ENCODE measurements at places on chromosomes 5 and 9.

GRCh38 chr9:33155393-33155792, 11.7 kb downstream of the B4GALT1 start:
- DNase-seq: no peak

GRCh38 chr5:103505581-103506305, 56.8 kb downstream of the NUDT12 start:
- DNase-seq: no peak

GRCh38 chr5:59356813-59357380, 536.6 kb downstream of the PDE4D start:
- no peak for DNase-seq

GRCh38 chr9:136578915-136579649, 33.2 kb upstream of the NOTCH1 start:
- DNase-seq: peak; percentile 71

DNA sequence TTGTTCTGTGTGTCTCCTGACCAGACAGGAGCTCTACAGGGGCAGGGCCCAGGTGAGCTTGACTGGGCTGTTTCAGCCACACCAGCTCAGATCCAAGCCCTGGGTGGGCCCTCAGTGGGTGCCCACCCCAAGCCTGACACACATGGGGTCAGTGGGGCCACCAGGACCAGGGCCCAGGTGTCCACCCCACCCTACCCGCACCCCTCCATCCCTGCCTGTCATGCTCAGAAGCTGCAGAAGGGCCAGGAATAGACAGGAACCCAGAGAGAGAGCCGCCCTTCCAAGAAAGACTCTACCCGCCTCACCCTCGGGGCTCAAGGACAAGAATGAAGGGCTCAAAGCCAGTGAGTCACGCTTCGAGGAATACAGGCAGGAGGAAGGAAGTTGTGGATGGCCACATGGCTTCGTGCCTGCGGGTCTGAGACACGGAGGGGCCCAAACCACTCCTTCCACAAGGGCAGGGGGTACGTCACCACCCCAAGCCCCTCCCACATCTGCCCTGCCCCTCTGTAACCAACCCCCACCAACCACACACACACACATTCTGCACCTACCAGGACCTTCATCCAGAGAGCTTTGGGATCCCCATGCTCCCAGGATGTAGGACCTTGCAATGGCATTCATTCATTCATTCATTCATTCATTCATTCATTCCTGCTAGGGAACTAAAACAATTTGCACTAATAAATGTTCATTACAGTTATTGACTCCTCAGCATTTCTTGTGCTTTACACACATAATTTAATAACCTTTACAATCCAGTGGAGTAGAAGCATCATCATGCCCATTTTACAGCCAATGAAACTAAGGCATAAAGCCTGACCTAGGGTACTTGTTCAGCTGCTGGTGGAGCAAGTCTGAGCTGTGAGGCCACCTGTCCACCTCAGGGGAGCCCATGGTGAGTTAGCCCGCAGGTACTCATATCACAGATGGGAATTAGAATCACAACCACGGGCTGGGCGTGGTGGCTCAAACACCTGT, 55.9 kb upstream of the STXBP1 start:
- DNase-seq: no peak

DNA sequence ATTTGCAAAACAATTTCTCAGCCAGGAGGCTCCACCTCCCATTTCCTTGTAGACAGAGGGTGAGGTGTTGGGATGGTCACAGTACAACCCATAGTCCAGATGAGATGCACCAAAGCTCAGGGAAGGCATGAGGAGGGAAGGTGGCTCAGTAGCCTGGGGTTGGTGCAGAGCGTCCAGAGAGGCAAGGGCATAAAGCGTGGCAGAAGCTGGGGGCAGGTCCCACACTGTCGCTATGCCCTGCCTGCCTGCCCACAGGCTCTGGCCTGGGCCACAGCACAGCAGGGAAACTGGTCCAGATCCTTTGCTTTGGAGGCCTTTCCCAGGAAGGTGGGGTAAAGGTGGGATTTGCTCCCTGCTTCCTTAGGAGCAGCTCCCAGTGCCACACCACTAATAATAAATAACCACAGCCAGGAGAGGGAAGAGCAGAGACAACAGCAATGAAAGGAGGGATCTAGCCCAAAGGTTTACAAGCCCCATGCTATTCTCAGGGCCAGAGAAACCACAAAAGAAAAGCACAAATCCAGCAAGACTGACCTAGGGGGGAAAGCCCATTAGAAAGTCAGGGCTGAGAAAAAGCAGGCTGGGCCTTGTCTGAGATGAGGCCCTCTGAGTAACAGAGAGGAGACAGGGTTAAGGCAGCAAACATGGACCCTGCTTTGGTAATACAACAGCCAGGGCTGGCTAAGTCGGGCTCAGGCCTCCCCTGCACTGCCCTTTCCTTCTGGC, 27.2 kb downstream of the PCDHGC5 start:
- no peak for DNase-seq

GRCh38 chr9:129811967-129812363, 9.0 kb downstream of the TOR1B start:
- peak; percentile 76 for DNase-seq

- no peak for DNase-seq
Measured at GRCh38 chr5:124847907-124848306, 101.5 kb upstream of the ZNF608 start.

DNA sequence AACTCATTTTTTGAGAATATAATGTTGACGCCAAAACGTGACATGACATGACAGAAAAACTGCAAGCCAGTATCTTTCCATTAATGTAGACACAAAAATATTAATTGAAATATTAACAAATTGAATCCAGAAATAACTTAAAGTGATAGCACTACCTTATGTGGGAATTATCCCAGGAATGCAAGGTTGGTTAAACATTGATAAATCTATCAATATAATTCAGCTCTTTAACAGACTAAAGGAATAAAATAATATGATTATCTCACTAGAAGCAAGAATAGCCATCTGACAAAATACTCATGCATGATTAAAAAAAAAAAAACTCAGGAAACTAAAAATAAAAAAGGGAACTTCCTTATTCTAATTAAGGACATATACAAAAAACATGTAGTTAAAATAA, 6.8 kb downstream of the ZNF510 start:
- no peak for DNase-seq

DNA sequence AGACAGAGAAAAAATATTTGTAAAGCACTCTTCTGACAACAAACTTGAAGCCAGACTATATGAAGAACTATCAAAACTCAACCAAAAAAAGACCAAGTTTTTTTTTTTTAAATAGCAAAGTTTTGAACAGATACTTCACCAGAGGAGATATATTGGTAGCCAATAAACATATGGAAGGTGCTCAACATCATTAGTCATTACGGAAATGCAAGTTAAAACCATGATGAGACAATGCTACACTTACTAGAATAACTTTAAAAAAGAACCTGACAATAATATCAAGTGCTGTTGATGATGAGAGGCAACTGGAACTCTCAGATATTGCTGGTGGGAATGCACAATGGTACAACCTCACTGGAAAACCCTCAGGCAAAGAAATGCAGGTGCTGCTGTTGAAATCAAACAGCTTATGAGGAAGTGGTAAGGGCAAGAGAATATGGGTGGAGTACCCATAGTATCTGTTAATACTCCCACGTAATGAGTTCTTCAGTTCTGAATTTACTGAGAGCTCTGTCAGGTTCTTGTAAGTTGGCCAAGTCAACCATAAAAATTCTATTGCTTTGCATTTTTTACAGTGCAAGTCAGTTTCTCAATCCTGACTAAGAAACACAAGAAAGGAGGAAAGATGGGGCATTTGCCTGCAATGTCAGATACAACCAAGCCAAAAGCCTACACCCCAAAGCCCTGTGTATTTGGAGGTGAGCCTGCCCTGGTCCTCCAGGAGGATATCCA, 87.3 kb upstream of the GNAQ start:
- DNase-seq: no peak

- no peak for DNase-seq
Measured at GRCh38 chr9:129225815-129226214, 47.8 kb upstream of the IER5L start.

DNA sequence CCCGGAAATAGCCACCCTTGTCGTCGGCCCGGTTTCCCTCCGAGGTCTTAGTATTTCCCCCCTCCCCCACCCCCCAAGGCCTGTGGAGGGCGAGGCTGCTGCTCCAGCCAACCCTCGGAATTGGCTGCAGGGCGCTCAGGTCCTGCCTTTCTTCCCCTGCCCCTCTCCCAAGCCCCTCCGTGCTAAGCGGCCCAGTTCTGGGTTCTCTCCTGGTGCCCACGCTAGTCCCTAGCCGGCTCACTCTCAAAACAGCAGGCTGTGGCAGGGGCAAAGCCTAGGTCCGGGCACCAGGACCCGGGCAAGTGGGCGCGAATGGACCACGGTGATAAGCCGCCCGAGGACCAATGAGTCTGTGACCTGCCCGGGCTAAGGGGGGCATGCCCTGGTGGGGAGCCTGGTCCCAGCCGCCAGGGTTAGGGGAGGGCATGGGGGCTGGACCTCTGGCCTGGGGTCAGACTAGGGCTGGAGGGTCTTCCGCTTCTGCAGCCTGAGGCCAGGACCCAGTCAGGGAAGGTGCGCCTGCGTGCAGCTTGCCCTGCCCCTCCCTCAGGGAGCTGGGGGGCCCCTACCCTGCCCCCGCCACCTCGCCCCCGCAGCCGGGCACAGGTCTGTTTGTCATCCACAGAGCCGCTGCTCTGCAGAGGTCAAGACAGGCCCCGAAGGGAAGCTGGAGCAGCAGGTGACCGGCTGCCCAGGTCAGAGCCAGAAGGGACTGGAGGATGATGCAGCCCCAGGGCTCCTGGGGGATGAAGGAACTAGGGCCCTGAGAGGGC, 5.0 kb upstream of the IRX4 start:
- no peak for DNase-seq

DNA sequence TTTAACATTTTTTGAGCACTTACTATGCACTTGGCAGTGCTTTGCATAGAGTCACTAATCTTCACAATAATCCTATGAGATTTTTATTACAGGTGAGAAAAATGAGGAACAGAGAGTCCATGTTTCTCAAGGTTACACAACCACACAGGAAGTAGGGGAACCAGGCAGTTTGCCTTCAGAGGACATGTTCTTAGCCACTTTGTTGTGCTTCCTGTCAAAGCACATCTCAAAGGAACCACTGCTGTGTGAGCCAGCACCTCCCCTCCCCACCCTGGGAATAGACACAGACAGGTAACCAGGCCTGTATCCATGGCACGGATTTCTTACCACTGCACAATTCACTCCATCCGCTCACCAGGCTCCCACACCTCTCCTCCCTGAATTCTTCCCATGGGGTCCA, 6.3 kb upstream of the DNAJB5 start:
- no peak for DNase-seq

GRCh38 chr9:121620777-121621449, 30.5 kb upstream of the DAB2IP start:
- peak; percentile 69 for DNase-seq

DNA sequence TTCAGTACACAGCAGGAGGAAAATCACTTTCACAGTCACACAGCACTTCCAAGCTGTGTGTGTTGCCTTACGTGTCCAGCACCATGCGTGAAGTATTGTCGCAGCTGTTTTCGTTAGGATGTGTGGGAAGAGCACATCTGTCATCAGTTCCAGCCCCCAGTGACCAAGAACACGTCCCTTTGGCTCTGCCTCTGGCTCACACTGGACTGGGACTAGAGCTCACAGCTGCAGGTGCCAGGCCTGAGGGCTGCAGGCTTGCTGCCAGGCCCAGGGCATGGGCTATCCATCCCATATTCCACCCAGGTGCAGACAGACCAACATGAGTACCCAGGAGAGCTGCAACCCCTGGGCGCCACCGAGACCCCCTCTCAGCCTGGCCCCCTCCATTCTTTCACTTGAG, 60.5 kb upstream of the ANKRD33B start:
- no peak for DNase-seq

GRCh38 chr9:90002397-90003271, 397.8 kb downstream of the GADD45G start:
- DNase-seq: no peak

DNA sequence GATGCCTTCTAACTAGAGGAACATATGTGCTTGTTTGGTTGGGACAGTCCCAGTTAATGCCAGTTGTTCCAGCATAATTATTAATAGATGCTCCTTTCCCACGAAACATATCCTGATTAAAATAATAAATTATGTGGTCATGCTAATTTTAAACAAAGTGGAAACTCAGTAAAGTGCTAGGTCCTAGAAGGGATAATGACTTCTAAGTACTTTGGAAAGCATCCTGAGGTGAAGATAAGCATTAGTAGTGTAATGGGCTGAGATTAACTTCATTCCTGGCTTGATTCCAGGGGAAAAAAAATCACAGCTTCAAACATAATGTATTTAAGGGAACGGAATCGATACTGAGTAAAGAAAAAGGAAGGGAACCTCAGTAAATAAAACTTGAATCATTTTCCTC, 213.7 kb upstream of the SNX2 start:
- no peak for DNase-seq

GRCh38 chr5:134426361-134426760, 14.7 kb upstream of the CDKN2AIPNL start:
- no peak for DNase-seq

- DNase-seq: no peak
Measured at GRCh38 chr5:41796061-41796460, 74.2 kb downstream of the OXCT1 start.

GRCh38 chr5:171453056-171453725, 33.7 kb downstream of the FGF18 start:
- no peak for DNase-seq

GRCh38 chr5:53430618-53431252, 49.7 kb upstream of the FST start:
- DNase-seq: no peak

DNA sequence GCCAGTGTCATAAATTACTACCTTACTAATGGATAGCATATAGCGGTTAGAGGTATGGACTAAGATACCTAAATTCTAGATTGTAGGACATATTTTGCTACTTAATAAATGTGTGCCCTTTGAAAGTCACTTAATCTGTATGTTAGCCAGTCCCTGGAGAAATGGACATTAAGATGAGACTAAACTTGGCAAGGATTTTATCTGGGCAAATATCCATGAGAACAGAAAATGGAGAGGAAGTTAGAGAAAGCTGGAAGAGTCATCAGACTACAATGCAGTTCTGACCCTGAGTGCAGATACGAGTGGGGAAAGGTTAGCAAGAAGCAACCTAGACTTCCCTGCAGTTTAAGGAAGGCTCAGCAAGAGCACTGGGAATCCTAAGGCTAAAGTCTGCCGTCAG, 33.0 kb downstream of the TBCA start:
- no peak for DNase-seq

DNA sequence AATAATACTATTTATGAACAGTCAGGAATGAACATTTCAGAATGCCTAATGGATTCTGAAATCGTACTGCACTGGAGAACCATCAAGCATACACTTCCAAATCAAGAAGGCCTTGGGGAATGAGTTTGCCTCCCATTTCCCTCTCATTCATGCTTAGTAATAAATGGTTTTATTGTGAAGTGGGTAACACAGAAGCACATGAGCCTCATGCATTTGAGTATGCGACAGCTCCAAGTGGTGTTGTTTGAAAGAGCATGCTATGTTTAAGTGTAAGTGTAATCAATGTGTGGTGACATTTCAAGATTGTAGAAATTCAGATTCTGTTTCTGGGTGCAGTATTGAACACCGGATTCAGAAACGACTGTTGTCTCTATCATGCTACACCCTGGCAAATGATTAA, 60.0 kb downstream of the SGCD start:
- no peak for DNase-seq

DNA sequence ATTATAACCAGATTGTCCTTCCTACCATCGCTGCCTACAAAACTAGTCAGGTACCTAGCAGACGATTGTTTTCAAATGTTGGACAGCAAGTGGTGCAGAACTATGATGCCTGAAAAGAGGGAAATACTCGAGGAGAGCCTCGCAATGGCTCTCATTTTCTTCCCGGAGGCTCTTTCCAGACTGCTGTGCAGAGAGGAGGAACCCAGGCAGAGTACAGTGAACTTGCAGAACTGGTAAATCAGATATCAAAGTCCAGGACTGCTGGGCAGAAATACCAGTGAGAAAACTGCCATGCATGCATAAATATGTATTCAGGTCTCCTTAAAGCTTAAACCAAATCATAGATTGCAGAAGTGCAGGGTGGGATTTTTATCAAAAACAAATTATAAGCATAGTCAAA, 26.4 kb upstream of the UGT3A1 start:
- no peak for DNase-seq
